Hepatic stellate cell (primary cell): ENCODE measurements at places on chromosomes 5 and 9.

GRCh38 chr9:89810431-89810830 is 205.6 kb downstream of the GADD45G start:
- DNase-seq: no peak

- no peak for DNase-seq
Measured at GRCh38 chr9:99833735-99834134, 12.1 kb downstream of the NR4A3 start.

DNA sequence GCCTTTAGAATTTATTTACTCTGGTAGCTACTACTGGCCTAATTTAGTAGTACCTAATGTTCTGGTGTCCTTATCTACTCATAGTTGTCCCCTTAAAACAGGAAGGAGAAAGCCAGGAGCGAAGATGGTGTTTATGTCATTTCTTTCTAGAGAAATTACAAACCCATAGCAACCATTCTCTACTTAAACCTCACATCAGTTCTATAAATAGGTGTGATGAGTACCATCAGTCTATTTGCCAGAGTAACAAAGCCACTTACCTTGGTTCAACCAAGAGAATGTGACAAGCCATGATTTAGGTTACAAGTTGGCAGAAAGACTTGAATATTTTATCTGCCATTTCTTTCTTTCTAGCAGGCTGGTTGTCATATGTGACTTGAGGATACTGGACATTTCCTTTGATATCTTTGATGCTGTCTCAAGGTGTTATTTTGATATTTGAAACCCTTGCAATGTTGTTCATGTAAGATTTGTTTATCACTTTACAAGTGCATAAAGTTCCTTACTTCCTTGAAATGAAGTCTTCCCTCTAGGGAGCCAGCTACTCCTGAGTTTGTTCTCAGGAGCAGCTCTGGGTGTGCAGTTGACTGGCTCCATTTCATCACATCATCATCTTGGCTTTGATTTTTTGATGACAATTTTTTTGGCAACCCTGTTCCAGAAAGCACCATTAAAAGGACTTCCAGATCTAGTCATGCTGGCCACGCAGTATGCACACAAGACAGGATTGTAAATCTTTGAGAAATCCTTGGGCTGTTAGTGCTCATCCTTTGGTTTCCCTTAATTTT is 286.8 kb downstream of the ARHGAP26 start:
- DNase-seq: no peak

- DNase-seq: no peak
Measured at GRCh38 chr9:125749951-125750626, 2.9 kb downstream of the PBX3 start.

GRCh38 chr5:10856071-10856470 is 95.0 kb upstream of the DAP start:
- DNase-seq: no peak

GRCh38 chr5:83576341-83576740 is 104.8 kb downstream of the VCAN start:
- DNase-seq: no peak

- no peak for DNase-seq
Measured at GRCh38 chr5:135557076-135557838, 21.5 kb upstream of the NEUROG1 start.

- DNase-seq: no peak
Measured at GRCh38 chr5:77139001-77139400, 51.9 kb upstream of the ZBED3 start.

- DNase-seq: no peak
Measured at GRCh38 chr5:139961435-139962157, 81.5 kb downstream of the NRG2 start.
